ENCODE measurements at places on chromosomes 12 and 14.

GRCh38 chr12:38258411-38258810 is 58.2 kb upstream of the ALG10B start:
- no peak for DNase-seq

DNA sequence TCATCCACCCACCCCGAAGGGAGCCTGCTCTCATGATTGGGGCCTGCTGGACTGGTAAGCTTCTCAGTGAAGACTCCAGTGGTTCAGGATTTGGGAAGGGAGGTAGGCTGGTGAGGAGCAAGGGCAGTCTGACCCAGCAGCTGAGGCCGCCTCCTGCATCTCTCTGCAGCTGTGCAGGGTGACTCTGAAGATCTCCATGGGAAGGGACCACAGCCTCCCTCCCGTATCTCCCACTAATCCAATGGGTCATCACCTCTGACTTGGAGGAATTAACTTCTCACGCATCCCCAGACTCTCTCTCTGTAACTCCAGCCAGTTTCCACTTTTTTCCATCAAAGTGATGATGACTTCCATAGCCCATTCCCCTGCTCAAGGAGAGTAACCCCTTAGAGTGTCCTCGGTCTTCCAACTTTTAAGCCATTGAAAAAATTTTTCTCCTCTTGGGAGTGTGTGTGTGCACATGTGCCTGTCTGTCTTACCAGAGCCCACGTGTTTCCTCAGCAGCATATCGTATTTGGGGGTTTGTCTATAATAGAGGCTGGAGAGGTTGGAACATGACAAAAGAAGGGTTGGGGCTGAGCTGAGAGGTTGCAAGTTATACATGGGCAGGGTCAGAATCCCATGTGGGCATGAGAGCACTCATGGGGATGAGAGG is 11.3 kb downstream of the CLSTN3 start:
- no peak for DNase-seq

- no peak for DNase-seq
Observed at GRCh38 chr12:27342536-27342935, 9.9 kb downstream of the BMAL2 start.

GRCh38 chr12:6444704-6445688 is at the start of gene CD27:
TSS of gene CD27 (plus strand) at chr12:6444955. CDS start at chr12:6445096, 141 bp downstream.
- no peak for DNase-seq

DNA sequence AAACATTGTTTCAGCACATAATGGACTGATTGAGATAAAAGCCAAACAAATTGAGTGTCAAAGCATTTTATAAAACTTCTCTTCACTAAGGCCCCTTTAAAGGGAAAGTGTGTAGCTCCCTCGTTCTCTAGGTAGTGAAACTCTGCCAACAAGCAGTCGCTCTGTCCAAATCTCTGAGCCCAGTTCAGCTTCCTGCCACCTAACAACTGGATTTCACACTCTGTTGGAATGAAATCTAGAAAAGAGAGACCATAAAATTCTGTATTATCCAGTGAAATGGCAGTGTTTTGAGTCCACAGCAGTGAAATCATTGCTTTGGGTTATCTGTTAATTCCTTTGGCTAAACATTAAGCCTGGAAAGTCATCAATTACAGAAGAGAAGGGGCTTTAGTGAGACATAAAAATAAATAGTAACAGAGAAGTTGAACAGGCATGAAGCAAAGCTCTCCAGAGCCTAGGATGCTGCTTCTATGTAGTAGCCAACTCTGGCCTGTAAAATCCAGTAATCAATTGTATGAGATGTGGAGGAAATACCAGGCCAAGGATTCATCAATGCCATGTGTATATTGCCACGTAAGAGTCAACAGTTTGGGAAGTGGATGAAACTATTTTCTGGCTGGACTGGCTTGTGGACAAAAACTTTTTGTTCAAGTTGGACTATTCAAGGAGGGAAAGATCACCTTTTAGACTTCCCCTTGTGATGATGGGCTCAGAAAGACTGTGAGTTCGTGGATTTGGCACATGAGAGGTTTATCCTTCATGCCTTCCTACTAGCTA is 122.5 kb downstream of the WIF1 start:
- DNase-seq, result no peak

- no peak for DNase-seq
Observed at GRCh38 chr14:65926935-65927700, 514.6 kb downstream of the FUT8 start.

- DNase-seq, result no peak
Observed at GRCh38 chr12:105944628-105945027, 194.1 kb downstream of the NUAK1 start.

DNA sequence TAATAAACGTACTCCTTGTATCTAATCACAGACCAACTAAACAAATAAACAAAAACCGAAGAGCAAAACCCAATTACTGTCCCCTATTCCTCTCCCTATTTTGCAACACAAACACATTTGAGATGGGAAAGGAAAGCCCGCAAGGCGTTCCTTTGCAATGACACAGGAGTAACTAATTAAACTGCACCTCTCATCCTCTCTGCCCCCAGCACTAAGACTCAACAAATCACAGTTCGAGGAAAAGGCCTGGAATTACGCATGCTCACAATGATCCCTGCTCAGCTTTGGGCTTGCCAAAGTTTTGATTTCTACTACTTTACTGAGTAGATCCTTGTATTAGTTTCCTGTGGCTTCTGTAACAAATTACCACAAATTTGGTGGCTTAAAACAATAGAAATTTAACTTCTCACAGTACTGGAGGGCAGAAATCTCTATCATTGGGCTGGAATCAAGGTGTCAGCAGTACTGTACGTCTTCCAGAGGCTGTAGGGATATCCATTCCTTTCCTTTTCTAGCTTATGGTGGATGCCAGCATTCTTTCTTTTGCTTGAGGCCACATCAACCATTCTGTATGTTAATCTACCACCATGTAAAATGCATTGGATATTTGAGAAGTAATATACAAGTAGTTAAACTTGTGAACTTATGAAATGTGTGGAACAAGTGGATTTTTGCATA is 123.0 kb downstream of the NAV3 start:
- no peak for DNase-seq

DNA sequence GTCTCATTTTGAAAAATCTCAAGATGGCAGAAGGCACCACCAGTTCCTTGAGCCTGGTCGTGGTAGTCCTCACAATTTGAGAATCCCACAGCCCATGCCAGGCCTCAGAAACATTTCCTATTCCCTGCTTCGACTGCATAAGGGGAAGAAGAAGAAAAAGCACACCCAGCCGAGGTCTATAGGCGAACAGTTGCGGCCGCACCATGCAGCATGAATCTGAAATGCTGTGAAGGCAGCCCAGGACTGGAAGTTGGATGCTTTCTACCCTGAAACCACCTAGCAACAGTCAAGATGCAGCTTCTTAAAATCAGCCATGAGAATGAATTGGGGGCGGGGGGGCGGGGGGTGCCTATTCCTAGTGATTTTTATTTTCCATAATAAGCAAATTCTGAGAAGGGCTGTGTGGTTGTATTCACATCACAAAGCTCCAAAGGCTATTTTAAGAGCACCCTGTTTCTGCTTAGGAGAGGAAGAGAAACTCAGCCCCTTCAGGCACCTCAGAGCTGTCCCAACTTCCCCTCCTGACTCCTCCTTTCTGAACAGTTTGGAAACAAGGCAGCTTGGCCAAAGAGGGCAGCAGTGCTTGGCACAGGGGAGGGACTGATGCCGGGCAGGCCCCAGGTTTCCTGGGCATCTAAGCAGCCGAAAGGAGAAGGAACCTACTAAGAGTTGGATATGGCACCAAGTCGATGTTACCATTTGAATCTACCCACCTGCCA is 172.5 kb upstream of the FOXN3 start:
- no peak for DNase-seq

- no peak for DNase-seq
Observed at GRCh38 chr12:20274008-20274407, 94.3 kb upstream of the PDE3A start.

- no peak for DNase-seq
Observed at GRCh38 chr12:5678176-5678575, 246.3 kb downstream of the NTF3 start.

DNA sequence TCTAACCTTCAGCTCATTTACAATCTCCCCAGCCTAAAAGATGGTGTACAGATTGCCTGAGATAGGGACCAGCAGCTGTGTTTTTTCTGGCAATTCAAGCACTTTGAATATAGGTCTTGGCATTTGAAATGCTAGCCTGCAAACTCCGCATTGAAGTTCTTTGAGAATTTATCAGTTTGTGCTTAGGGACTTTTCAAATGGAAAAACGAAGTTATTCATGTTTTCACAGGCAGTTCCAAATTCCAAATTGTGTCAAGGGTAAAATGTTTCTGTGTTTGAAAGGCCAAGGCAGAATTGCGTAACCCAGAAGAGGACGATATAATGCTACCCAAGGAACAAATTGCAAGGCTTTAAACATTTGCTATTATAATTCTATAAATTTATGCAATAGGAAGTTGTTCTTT is 168.9 kb upstream of the RASSF8 start:
- no peak for DNase-seq

DNA sequence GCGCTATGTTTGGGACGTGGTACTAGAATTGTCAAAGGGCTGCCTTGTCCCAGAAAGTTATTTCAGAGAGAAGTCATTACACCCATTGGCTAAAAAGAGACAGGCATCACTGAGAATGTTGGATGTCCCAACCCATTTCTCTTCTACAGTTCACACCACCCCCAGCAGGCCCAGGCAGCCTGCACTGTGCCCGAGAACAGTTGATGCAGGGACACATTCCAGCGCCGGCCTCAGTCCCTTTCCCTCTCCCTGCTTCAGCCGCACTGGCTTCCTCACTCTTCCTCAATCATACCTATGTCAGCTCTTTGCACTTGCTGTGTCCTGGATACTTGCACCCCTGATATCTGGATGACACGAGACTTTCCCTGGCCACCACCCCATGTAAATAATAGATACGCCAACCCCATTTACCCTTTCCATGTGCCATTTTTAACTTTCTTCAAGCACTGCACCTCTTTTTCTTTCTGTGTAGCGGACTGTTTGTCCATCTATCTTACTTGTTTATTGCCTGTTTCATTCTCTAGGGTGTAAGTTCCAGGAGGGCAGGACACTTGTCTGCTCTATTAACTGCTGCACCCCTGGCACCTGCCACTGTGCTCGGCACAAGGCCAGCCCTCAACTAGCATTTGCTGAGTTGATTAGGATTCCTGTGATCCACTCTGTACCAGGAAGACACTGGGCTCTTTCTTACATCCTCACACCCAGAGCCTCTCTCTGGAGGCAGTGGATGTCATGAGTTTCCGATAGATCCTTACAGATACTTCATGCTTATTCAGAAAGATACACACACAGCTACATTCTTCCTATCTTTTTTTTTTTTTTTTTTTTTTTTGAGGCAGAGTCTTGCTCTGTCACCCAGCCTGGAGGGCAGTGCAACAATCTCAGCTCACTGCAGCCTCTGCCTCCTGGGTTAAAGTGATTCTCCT is 76.6 kb upstream of the CEP83 start:
- no peak for DNase-seq

DNA sequence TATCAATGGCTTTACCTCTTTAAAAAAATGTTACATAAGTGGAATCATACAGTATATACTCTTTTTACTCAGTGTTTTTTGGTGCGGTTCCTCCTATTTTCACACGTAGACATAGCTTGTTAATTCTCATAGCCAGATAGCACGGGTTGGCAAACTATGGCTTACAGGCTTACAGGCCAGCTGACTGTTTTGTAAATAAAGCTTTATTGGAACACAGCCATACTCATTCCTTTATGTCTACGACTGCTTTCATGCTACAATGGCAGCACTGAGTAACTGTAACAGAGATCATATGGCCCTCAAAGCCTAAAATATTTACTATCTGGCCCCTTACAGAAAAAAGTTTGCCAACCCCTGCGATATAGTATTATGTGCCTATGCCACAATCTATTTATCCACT is 5.8 kb upstream of the DAAM1 start:
- DNase-seq, result no peak

- no peak for DNase-seq
Observed at GRCh38 chr12:24546084-24546483, 402.8 kb downstream of the BCAT1 start.

DNA sequence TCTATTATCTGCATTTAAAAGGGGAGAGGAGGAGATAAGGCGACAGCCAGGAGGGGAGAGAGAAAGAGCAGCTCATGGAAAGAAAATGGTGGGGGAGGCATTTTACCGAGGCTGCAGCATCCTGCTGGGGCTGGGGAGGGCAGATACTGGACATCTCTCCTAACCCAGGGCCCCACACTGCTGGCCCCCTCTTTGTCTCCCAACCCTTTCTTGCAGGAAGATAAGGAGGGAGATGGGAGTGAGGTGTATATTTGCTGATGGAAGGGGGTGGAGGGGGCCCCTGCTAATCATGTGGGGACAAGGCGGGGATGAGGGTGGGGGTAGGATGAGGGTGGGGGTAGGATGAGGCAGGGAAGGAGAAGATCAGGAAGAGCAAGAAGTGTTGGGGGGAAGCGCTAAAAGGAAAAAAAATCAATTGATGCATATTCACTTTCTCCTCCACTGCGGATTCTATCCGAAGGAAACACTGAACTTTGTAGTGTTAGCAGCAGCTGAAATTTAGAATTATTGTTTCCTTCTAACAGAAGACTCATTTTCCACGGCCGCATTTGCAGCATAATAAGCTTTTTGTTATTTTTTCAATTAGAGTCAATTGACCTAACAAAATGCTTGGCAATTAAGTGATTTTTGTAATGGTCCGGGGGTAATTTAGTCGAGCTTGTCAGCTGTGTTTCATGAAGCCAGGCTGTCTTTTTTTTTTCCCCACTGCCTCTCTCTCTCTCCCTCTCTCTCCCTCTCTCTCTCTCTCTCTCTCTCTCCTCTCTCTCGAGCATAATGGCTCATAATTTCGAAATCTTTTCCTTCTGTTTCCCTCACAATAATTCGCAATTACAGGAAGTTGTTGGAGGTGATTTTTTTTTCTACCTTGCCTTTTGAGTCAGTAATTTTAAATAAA is 1134.6 kb downstream of the BCL11B start:
- no peak for DNase-seq

DNA sequence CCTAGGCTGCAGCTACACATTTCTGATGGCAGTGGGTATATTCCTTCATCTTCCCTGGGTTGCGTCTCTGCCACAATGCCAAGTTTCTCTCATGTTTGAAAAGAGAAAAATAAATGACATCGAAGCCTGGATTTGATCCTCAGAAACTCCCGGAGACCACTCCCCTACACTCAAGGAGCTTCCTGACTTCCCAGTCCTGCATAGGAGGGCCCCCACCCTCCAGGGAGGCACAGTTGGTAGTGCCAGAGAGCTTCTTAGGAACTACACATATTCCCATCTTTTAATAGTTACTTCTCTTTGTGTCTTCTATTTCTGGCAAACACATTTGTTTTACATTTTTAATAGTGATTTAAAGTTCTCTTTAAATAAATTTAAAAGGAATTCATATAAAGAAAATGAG is 30.7 kb downstream of the AP5M1 start:
- no peak for DNase-seq

GRCh38 chr14:100592461-100592891 is 5.3 kb upstream of the BEGAIN start:
- no peak for DNase-seq

DNA sequence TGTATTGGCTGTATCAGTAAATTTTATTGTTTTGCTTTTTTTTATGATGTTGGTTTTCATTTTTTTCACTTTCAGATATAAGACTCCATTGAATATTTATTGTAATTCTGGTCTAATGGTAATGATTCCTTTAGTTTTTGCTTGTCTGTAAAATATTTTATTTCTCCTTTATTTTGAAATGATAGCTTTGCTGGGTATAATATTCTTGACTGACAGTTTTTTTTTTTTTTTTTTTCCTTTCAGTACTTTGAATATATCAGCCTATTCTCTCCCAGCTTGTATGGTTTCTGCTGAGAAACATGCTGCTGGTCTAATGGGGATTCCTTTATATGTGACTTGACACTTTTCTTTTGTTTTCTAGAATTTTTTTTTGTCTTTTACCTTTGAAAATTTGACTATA is 195.1 kb upstream of the SLC38A2 start:
- DNase-seq, result no peak

All from stimulated activated CD8-positive, alpha-beta memory T cell treated with anti-CD3 and anti-CD28 coated beads, Interleukin-2, amount 100 ng/mL, for 1 hour (primary cell).